ENCODE measurements at places on chromosomes 7 and 10.

DNA sequence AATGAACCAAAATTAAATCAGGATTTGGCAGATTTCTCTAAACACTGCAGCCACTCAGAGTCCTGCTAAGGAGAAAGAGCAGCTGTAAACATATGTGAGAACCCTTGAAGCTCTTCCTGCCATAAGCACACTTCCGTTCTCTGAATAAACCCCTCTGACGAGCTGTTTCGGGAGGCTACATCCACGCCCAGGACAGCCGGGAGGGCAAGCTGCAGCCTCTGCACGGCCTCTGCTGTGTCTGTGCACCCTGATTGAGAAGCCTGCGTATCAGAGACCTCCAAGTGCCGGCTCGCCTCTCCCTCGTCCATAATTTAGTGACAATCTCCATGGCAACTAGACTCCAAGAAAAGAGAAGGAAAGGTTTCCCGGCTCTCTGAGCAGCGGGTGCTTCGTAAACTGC lies 114.4 kb downstream of the PTPRN2 start:
- no peak for DNase-seq

GRCh38 chr10:52353205-52353604 lies 39.1 kb downstream of the DKK1 start:
- no peak for DNase-seq

DNA sequence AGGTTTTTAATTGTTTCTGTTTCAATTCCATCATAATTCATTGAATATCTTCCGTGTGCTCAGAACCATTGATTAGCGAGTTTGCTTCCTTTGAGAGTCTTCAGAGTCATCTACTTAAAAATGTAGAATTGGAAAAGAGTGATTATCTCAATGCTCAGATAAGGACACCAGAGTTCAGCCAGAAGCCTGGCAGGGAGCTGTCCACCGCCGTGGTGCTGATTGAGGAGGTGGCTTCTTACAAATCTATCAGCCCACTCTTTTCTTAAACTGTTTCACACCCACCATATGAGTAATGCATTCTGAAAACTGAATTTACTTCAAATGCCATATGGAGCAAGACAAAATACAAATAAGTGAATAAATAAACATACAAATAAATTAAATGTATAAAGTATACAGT lies 79.3 kb downstream of the INSYN2A start:
- peak; percentile 44 for DNase-seq

- no peak for DNase-seq
These were observed 427.4 kb downstream of the PTPRN2 start for GRCh38 chr7:158160199-158160598.

DNA sequence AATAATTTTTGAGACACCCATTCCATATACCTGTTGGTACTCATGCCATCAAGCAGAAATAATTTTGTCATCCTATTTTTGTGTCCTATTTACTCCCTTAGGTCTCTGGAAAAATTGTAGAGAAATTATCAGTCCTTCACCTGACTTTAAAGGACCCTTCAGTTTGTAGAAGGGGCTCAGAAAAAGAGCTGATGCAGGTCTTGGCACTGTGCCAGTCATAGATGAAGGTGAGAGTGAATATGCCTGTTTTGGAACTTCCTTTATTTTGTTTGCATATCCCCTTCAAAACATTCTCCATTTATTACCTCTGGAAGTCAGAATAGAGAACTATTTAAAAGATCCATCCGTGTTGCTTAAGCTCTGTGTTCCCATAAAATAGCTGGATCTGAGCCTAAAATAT lies 321.0 kb upstream of the TPK1 start:
- DNase-seq: no peak

DNA sequence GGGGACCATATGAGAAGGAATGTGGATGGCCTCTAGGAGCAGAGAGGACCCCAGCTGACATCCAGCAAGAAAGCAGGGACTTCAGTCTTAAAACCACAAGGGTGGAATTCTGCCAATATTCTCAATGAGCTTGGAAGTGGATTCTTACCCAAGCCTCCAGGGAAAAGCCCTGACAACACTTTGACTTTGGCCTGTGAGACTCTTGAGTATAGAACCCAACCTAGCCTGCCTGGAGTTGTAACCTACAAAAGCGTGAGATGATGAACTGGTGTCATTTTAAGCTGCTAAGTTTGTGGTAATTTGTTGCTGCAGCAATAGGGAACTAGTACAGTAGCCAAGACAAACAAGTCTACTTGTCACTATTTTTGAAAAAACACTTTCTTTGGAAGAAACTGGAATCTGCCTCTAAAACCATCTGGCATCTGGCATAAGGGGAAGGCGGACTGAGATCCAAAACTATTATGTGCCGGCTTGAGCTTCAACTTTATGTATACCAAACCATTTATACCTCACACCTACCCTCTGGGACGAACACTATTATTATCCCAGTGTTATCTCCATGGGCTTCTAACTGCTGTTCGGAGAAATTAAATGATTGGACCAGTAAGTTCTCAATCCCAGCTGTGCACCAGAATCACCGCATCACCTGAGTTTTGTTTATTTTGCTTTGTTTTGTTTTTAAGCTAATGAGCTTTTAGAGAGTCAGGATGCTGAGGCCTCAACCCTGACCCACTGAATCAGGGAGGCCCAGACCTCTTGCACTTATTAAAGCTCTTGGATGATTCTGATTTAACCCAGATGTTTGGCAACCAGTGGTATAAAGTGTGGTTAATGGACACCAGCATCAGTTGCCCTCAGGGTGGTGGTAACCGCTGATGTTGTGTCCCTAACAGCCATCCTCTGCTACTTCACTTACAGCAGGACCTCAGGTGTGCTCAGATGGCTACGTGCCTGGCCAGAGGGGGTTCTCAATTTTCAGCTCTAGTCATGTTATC lies 83.0 kb downstream of the C1GALT1 start:
- DNase-seq: no peak

- no peak for DNase-seq
These were observed 104.0 kb downstream of the MAPK8 start for GRCh38 chr10:48410503-48410902.

DNA sequence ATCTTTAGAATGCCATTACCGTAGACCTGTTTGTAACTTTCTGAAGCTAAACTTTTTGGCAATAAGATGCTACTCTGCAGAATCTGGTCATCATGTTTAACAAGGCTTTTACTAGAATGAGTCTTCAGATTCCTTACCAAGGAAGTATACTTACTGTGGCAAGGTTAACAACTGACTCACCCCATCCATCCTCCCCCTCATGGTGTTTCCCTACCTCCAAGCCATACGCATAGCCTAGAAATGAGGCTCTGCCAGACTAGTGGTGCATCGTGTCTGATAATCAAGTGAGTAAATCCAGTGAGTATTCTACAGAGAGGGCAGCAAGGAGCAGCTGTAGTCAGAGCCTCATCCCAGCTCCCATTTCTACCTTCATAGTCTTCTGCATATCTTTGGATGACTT lies 223.6 kb downstream of the IPMK start:
- DNase-seq: no peak

Measured in stimulated activated CD4-positive, alpha-beta T cell treated with anti-CD3 and anti-CD28 coated beads, Interleukin-2, amount 100 ng/mL, for 24 hours (primary cell).